NCI-H1436 treated with DMSO at 0.1 percent for 48 hours (cell line): ENCODE measurements at places on chromosomes 3 and 15.

- DNase-seq = no peak
These were observed 16.0 kb upstream of the RNF7 start for GRCh38 chr3:141722081-141722480.

- DNase-seq = peak; percentile 40
These were observed 4.1 kb downstream of the CELF6 start for GRCh38 chr15:72315706-72316370.

DNA sequence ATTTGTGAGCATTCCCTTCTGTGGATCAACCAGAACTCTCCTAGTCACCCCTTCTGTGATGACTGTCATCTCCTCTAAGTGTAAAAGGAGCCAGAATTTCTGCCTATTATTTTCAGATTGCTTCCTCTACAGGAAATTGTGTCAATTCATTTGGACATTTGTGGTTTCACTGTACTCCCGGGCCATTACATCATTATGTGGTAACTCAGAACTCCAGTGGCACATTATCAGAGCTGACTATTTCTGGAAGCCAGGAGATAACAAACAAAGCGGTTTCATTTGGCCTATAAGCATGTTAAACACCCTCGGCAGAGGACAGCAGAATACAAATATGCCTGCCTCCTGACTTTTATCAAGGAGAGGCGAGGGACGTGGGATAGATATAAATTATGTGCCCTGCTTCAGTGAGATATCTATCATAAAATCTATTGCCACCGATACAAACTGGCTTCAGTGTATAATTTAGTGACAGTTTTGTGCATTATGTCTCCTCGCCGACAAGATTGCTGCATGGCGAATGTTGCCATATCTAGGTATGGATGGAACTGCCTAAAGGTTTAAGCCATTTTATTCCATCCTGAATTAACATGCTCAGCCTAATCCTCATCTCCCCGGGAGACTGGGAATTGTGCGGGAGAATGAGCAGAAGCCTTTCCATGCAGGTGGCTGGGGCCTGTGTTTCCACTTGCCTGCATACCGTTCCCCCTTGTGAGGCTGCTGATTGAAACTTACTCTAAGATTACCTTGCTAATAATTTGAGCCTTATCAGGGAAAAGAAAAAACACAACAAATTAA is 193.4 kb upstream of the SEMA6D start:
- DNase-seq = no peak

DNA sequence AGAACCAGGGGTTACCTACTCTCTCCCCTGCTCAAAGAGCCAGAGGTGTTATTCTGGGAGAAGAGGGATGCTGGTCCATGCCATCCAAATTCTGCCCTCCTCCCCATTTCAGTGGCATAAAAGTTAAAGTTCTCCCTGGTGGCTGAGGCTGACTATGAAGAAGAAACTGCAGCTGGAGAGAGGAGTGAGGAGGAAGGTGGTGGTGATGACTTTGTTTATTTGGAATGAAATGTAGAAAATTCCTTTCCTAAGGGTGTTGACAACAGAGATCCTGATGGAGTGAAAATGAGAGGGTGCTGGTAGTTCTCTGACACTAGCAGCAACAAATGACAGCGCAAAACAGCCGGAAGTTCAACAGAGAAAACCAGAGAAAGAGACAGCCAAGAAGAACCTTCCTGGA is 100.4 kb downstream of the PCCB start:
- no peak for DNase-seq

DNA sequence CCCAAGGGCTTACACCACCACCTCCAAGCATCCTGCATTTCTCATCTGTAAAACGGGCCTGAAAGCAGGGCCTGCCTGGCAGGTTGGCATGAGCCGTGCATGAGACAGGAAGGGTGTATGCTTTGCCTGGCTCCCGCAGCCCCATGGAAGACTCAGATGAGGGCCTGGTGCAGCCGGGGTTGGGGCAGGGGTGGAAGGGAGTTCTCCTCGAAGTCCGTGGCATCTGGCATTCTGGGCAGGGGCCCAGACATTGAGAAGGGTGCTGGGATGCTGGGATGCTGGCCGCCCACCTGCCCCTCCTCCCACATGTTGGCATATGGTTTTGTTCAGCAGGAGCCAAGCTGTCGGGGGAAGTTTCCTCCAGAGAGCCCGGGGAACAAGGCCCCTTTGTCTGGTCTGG is 13.0 kb upstream of the FBLN2 start:
- no peak for DNase-seq

DNA sequence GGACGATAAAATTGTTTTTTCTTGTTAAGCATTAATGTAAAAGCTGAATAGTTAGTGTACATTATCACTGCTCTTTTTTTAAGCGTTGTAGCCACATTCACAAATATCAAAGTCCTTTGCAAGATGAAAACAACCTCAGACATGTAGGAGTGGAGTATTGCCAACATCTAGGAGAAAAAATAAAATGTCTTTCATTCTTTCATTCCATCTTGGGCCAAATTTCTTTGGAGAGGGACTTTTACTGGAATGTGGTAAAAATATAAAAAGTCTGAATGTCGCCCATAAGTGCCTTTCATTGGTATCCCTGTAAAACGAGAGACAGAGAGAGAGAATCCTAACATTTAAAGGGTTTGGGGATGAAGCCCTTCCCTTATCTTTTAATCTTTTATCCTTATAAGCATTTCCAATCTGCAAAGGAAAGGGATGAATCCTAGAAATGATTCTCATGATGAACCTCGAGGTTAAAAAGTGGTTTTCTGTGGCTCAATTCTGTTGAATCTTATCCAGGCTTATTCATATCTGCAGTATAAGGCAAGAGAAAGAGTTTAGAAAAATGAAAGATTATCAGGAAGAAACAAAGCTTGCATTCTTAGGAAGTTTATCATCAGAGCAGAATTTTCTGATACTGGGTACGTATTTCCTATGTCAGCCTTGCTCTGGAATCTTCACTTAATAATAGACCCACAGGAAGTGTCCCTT is 1031.7 kb downstream of the MCTP2 start:
- DNase-seq = no peak

DNA sequence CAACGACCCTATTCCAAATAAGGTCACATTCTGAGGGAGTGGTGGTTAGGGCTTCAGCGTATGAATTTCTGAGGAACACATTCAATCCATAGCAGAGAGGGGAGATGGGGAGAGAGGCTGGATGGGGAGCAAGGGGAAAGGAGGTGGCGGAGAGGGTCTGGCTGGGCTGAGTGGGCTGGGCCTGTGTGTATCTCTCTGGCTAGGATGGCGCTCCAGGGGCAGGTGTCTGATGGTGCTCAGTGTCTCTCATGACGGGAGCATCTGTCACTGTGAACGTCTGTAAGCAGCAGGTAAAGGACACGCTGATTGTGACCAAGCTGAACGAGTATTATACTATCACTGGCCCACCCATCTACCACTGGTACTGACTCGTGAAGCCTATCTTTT is 159.6 kb downstream of the XXYLT1 start:
- no peak for DNase-seq

DNA sequence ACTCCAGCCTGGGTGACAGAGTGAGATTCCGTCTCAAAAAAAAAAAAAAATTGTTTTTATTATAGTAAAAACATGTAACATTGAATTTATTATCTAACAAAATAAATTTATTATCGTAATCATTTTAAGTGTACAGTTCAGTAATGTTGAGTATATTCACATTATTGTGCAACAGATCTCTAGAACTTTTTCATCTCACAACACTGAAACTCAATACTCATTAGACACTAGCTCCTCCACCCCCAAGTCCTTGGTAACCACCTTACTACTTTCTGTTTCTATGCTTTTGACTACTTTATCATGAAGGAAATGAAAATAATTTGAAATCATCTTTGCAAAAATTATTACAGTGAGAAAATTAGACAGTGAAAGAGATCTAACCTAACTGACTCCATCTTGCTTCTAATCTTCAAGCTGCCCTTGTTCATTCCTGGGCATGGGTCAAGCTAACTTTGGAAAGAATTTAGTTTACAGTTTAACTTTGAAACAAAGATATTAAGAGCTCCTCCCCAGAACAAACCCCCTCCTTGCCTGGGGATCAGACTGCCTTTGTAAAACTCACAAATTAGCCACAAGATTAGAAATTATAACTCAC is 15.0 kb upstream of the FYCO1 start:
- no peak for DNase-seq

GRCh38 chr15:67358812-67359211 is 104.2 kb downstream of the IQCH start:
- DNase-seq = no peak

DNA sequence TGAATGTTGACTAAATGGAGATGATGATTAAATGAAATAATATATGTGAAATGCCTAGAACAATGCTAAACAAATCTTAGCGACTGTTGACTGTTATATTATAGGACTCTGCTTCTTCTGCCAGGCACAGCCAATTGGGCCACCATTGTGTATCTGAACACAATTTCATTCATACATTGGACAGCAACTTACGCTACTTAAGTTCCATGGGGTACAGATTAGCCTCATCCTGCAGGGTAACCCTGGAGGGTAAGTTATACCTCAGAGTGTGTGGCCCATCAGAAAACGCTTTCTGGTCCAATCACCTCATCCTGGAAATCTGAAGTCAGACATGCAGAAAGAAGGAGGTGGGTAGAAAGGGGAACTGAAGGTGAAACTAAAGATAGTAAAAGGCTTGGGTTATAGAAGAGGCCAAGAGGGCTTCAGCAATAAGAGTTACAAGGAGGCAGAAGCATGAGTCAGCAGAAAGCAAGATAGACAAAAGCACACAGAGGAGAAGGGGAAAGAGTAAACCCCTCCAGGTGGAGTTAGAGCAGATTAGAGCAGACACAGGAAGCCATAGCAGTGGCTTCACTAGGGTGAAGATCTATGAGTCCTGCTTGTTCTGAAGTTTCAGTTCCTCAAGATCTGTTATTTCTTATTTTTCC is 119.3 kb upstream of the SLC24A5 start:
- DNase-seq = no peak

- no peak for DNase-seq
These were observed 41.5 kb downstream of the TBC1D2B start for GRCh38 chr15:78035861-78036476.

GRCh38 chr3:55244247-55244646 is 242.9 kb downstream of the WNT5A start:
- DNase-seq = peak; percentile 75

DNA sequence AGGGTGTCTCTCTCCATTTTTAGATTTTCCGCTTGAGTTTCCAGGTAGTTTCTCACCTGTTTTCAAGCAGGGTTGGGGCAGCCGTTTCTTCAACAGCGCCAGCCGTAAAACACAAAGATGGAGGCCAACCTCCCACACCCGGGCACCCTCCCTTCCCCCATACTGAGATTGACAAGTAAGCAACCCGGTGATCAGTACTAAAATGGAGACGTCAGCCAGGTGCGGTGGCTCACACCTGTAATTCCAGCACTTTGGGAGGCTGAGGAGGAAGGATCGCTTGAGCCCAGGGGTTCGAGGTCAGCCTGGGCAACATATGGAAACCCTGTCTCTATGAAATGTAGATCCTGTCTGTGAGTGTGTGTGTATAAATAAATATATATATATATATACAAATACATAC is 903 bp upstream of the ZSCAN2 start:
- no peak for DNase-seq

- no peak for DNase-seq
These were observed at the start of gene SLCO2A1 for GRCh38 chr3:134029734-134030378. Gene SLCO2A1, minus strand, starts transcription at chr3:134029925. Its CDS starts 123 bp downstream, at chr3:134029802.

DNA sequence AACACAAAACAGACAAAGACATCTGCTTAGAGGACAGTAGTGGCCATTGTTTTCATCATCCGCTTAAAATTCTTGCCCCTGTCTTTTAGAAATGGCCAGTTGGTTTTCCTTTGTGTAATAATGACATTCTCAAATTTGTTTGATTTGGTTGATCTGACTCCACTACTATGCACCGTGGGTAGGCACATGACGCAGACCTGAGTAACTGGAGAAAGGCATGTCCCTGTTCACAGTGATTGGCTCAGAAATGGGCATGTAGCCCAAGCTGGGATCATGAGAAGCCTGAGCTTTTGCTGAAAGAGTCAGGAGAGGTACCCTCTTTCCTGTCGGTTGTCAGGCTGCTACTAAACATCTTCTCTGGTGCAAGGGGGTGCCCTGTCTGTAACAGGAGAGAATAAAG is 36.6 kb upstream of the MAGI1 start:
- DNase-seq = no peak

DNA sequence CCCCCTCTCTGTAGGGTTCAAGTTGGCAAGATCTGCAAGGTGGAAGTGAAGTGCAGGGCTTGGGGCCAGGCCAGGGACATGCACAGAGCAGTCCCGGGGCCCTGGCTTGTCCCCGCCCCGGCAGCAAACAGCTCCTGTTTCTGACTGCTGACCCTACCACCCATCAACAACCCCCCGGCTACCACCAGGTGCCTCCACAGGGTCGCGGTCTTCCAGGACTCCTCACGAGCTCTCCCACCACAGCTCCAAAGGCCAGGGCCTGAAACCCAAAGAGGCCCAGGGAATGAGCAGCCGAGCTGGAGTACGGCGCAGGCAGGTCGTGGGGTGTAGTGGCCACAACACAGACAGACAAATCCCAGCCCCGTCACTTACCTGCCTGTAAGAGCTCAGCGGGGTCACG is 121.3 kb upstream of the SMAD3 start:
- no peak for DNase-seq

DNA sequence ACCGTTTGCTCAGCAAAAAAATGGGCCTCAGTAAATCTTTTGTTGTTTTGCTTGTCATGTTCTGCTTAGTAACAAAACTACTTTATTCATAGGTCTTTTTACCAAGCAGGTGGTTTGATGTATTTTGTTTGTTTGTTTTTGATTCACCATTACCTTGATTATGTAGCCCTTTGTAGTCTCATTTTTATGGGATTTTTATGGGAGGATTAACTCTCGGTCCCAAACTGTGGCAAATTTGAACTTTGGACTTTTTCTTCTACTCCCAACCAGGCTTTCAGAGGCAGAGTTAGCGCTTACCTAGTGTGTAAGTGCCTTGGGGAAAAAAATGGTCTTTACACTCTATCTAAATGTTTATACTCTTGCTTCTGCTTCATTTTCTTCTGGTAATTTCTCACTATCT is 276.7 kb upstream of the POU1F1 start:
- no peak for DNase-seq

GRCh38 chr3:55558316-55558715 is 71.2 kb upstream of the WNT5A start:
- no peak for DNase-seq

DNA sequence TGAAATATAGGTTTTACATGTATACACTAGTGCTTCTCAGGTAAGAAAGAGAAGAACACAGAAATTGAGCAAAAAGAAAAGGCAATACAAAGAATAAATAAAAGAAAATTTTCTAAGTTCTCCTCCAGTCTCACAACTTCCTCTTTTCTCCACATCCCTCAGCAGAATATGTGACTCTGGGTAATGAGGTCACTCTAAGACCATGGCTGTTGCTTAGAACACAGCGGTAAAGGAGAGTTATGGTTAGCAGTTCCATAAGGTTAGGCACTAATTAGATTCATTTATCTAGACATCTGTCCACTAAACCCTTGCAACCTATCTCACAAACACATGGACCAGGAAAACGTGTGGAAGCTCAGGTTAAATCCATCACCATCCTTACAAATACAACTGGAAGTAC is 47.9 kb downstream of the IGSF11 start:
- no peak for DNase-seq

DNA sequence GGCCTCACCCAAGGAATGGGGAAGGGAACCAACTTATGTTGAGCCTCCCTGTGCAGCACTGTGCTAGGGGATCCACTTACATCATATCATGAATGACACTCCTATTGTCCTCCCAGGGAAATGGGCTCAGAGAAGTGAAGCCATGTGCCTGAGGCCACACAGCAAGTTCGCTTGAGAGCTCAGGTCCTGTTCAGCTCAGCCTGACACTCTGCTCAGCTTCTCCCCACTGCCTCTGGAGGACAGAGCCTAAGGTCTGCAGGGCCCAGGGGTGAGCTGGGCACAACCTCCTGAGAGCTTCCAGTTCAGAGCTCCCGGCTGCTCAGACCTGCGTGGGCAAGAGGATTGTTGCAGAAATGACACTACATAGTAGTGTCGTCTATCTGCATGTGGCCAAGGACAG is 76.0 kb upstream of the SEC13 start:
- DNase-seq = no peak

- no peak for DNase-seq
These were observed 287.3 kb upstream of the UBE2E1 start for GRCh38 chr3:23518441-23518840.
